ENCODE measurements at places on chromosomes 1 and 21.

DNA sequence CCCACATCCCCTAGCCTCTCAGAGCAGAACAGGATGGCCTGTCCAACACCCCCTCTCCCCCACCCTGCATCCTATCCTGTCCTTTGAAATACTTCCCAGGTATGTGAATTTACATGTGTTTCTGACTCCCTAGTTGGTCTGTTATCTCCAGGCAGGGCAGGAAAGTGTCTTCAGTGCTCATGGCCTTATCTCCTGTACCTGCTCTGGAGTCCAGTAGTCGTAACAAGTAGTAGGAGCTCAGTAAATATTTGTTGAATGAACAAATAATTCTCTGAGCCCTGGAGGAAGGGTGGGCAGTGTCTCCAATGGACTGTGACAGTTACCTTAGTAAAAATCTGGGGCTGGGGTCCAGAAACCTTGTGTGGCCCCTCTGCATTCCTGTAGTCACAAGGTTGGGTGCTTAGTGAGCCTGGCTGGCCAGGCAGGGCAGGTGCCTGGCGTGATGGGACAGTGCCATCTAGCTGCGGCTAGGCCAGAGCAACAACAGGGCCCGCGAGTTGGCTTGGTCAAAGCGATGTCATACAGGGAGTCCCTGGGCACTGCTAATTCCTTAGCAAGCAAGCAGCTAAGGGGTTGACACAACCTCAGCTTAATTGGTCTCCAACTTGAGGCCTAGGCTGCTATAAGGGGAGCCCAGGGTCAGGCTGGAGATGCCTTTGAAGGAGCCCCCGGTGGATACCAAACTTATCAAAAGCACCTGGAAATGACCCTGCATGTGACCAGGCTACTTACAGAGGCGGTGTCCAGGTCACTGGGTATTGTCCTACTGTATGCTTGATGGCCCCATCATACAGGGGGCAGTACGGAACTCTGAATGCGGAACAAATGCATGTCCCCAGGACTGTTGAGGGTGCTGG is 89.0 kb upstream of the PPM1J start:
- DNase-seq, result peak; percentile 27

- DNase-seq, result peak; percentile 69
Observed at GRCh38 chr1:38064197-38064903, 17.8 kb upstream of the POU3F1 start.

- no peak for DNase-seq
Observed at GRCh38 chr21:41726058-41726558, 40.7 kb downstream of the RIPK4 start.

DNA sequence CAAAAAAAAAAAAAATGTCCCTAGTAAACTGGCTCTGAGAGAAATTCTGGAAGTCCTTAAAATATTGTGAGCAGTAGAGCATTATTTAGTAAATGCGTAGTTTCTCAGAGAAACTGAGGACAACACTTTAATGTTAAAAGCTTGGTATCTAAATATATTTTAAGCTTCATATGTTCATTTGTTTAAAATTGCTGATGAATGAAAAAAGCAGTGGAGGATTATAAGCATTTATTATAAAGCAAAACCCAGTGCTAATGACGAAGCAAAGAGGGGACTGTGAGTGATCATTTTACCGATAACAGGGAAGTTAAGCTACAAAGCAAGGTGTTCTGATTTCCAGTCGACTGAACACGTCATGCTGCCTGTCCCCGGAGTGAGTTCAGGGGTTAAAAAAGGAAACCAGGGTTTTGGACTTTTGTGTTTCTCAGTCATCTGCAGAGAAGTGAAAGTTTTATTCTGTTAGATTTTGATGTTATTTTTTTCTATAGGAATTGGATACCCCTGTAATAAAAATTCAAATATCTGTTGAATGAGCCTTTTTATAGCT is 64.5 kb upstream of the SCCPDH start:
- no peak for DNase-seq

GRCh38 chr1:88595355-88596002 is 88.6 kb upstream of the PKN2 start:
- no peak for DNase-seq

DNA sequence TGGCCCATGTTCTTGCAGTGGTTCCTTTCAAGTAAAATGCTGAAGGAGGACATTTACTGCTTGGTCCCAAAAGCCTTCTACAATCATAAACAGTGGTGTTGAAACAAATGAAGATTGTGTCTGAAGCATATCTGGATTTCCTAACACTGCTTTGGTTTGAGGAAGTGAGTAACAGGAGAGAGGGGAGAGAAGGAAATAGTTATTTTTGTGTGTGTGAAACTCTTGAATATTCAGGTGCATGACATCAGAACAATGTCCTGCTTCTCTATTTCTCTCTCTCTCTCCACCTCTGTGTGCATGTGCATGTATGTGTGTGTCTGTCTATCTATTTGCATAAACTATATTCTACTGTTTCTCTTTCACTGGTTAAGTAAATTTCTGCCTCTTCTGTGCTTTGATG is 61.4 kb upstream of the TNFSF18 start:
- DNase-seq, result no peak

DNA sequence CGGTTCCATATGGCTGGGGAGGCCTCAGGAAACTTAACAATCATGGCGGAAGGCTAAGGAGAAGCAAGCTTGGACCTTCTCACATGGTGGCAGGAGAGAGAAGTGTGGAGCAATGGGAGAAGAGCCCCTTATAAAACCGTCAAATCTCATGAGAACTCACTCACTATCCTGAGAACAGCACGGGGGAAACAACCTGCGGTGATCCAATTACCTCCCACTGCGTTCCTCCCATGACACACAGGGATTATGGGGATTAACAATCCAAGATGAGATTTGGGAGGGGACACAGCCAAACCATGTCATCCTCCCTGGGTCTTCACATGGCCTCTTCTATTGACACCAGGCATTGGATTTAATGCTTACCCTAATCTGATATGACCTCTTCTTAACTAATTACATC is 455.1 kb upstream of the VAMP3 start:
- DNase-seq, result no peak

DNA sequence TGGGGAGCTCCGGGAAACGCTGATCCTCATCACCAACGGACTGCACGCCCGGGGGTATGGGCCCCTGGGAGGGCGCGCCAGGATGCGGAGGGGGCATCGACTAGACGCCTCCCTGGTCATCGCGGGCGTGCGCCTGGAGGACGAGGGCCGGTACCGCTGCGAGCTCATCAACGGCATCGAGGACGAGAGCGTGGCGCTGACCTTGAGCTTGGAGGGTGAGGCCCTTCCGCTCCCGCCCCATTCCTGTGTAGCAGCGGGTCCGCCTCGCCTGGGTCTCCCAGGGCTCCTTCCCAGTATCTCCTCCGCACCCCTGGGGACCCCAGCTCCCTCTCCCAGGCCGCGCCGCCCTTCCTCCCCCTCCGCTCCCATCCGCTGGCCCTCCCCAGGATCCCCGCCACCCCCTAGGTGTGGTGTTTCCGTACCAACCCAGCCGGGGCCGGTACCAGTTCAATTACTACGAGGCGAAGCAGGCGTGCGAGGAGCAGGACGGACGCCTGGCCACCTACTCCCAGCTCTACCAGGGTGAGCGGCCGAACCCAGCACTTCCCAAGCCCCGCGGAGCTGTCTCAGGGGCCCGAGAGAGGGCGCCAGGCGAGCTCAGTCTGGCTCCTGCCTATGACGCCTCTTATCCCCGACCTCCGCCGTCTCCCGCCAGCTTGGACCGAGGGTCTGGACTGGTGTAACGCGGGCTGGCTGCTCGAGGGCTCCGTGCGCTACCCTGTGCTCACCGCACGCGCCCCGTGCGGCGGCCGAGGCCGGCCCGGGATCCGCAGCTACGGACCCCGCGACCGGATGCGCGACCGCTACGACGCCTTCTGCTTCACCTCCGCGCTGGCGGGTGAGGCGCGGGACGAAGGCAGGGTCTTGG is 5.0 kb downstream of the HAPLN2 start:
- no peak for DNase-seq

GRCh38 chr1:42973799-42974198 is 15.1 kb upstream of the SLC2A1 start:
- DNase-seq, result no peak

- no peak for DNase-seq
Observed at GRCh38 chr1:1425426-1425752, 4.3 kb upstream of the ANKRD65 start.

GRCh38 chr1:32759521-32759981 is 57.0 kb upstream of the SYNC start:
- no peak for DNase-seq

DNA sequence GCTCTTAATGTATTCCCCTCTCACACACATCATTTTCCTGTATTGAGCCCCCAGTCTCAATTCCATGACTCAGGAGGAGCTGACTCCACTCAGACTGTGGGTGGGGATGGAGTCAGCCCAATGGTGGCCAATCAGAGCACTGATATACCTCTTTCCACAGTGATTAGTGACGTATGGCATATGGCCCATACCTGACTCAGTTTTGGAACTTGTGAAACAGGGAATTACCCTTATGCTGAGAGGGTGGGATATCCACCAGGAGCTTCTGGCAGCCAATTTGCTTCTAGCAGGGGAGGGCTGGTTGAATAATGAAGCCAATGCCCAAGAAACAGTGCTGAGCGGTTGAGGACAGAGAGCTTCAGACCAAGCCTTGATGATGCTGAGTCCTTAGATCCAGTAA is 86.4 kb upstream of the SPATA6 start:
- DNase-seq, result no peak

DNA sequence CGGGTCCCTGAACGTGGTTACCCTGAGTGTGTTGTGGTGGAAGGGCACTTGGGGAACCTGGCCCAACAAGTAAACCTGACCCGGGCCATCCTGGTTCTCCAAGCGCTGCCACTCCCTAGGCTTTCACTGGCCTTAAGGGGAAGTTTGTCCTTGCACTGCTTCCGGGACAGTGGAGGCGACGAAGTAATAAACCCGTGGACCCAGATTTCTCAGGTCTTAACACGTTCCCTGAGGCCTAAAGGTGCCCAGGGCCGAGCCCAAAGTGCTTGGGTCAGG is 261 bp upstream of the CCDC24 start:
- DNase-seq, result no peak

DNA sequence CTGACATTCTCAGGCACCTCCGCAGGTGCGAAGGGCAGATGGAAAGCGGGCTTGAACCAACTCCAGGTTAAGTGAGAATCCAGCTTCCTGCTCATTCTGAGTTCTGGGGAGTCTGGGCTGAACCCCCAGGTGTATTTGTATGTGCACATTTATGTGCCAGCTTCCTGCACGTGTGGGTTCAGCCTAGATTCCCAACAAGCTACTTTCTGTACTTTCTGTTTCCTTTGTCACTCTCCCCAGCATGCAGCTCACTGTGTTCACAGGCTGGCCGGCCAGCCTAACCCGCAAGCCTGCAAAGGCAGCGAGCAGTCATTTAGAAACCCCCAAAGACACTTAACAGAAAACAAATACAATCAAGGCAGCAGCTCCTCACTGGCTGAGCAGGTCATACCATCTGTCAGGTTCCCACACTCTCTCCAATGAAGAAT is 1.3 kb upstream of the IL19 start:
- no peak for DNase-seq

GRCh38 chr1:154970631-154971340 is at the start of gene SHC1:
SHC1 (minus strand) TSS chr1:154970747; CDS start chr1:154970526, 221 bp downstream.
- DNase-seq, result peak; percentile 70

GRCh38 chr1:234851450-234852438 is 241.8 kb upstream of the IRF2BP2 start:
- DNase-seq, result no peak

GRCh38 chr21:37700641-37701202 is 215.5 kb downstream of the KCNJ6 start:
- DNase-seq, result peak; percentile 68

- no peak for DNase-seq
Observed at GRCh38 chr1:247953408-247953807, 4.8 kb downstream of the OR2L8 start.

DNA sequence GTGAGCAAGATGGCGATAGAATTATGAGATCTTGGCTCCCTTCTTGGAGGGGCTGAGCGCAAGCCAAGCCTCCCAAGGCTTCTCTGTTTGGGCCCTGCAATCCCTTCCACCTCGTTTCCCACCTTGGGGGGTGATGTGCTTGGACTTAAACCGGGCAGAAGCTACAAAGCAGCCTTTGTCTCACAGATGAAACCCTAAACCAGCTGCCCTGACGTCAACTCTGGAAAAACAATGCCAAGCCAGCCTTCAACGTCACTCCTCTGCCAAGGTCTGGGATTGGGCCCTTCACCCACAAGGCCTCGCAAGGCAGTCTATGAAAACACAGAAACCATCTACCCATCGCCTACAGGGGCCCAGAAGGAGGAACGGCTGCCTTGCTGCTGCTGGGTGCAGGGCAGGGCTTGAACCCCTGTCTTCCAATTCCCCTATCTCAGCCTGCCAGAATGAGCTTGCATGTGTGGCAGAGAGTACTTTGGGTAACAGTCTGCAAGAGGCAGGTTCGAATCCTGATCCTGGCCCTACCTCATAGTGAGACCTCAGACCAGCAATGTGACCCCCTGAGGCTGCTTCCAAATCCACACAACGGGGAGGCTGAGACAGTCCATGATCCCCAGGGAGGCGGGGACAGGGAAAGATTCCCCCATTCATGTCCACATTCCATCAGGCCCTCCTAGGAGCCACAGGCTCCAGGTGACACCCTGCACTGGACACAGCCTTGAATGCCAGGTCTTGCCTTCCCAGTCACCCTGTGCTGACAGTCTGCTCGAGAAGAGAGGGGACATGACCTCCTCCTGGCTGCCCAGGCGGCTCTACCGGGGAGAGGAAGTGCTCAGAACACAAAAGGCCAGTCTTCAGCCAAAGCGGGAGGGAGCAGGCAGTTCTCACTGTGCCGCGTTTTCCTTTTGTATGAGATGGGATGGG is 15.0 kb downstream of the IFFO2 start:
- no peak for DNase-seq

- no peak for DNase-seq
Observed at GRCh38 chr1:225750420-225750819, 27.2 kb upstream of the SRP9 start.

DNA sequence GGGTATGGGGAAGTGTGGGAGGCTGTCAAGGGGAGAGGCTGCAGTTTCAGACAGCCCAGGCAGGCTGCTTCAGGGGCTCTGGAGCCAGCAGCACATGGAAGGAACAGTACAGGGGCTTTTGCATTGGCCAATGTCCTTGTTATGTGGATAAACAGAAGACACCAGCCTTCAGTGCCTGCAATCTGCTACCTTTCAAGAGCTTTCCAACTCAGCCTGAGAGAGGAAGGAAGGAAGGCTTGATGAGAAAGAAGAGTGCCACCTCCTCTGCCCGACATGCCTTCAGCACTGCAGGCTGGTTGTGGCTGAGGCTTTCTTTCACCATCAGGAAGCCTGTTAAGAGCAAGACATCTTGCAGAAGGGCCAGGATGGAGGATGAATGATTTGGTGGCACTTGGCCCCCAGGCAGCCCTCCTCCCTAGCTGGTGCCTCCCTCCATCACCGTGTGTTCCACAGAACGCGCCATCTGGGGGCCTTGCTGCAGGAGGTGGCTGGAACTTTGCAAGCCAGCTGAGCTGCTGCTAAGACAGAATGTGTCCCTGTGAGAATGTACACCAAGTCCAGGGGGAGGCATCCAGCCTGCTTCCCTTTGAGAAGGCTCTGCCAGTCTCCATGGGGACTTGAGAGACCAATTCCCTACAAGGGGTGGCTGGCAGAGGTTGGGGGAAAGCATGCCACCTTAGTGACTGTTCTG is 372.4 kb upstream of the PROX1 start:
- DNase-seq, result no peak

- no peak for DNase-seq
Observed at GRCh38 chr21:29018540-29018939, 609 bp downstream of the RWDD2B start.

GRCh38 chr1:39695016-39695415 is 3.8 kb upstream of the HPCAL4 start:
- no peak for DNase-seq

GRCh38 chr21:22351076-22351475 is 1352.9 kb downstream of the NCAM2 start:
- DNase-seq, result no peak

All from non-pigmented ciliary epithelial cell (primary cell).